ENCODE measurements at places on chromosomes 5 and 9.

DNA sequence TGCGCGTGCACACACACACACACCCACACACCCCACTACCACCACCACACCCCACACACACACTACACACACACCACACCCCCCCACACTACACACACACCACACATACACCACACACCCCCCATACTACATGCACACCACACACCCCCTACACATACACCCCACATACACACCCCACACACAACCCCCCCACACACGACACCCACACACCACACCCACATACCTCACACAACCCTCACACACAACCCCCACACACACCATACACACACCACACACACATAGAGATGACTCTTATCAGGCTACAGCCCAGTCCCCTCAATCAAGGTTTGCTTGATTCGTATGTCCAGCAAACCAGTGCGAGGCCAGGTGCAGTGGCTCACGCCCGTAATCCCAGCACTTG lies 25.7 kb downstream of the SLC46A2 start:
- no peak for DNase-seq

- no peak for DNase-seq
Observed at GRCh38 chr9:74645007-74645639, 148.0 kb downstream of the RORB start.

DNA sequence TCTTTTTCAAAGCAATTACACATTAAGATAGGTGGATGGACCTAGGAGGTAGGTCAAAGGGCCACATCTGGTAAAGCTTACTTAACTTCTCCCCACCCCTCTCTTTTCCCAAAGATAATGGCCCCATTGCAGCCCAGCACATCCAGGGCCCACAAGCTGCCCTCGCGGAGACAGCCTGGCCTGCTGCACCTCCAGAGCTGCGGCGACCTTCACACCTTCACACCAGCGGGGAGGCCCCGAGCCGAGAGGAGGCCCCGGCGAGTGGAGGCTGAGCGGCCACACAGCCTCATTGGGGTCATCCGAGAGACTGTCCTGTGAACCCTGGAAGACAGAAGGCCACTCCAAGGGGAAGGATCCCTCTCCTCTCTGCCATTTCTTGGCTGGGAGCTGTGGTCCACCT lies 66.5 kb downstream of the ENTREP1 start:
- DNase-seq, result no peak

DNA sequence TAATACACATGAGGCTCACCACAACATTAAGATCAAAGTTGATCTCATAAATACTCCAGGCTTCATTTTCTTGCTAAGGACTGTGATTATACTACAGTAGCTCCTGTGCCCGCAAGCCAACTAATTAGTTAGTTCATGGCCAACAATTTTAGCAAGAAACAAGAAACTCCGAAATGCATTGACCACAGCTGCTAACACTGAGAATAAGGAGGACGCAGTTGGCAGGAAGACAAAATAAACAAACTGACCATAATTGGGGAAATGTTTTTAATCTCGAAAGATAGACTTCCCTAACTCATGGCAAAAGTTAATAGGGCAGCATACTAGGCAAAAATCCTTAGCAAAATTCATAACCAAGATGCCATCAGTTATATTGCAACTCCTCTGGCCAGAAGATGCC lies 115.5 kb upstream of the SPEF2 start:
- DNase-seq, result no peak

GRCh38 chr5:74428876-74429275 lies 211.7 kb downstream of the ENC1 start:
- DNase-seq, result no peak

- DNase-seq, result peak; percentile 17
Observed at GRCh38 chr9:38066914-38067858, 1.8 kb downstream of the SHB start.

DNA sequence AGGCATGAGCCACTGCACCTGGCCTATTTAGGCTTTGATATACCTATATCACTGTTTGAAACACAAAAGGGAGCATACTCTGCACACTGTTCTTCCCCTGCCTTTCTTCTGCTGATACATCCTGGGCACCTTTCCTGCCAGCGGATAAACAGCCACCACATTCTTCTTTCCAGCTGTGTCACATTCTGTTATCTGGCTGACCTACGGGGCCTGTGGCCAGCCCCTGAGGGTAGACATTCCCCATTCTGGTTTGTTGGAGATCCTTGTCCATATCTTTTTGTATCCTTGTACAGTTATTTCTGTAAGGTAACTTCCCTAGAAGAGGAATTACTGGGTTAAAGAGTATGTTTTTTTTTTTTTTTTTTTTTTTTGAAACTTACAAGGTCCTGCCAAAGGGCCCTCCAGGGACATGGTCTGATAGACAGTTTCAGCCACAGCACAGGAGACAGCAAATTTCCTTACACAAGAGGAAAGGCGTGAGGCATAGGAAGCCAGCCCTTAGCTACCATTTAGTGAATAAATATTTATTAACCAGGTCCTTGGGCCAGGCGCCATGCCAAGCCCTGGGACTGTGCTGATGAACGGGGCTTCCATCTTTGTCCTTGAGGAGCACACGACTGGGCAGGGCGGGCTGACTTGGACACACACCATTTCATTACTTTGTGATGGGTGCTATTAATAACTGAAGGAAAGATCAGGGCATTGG lies 57.8 kb downstream of the ERGIC1 start:
- no peak for DNase-seq

DNA sequence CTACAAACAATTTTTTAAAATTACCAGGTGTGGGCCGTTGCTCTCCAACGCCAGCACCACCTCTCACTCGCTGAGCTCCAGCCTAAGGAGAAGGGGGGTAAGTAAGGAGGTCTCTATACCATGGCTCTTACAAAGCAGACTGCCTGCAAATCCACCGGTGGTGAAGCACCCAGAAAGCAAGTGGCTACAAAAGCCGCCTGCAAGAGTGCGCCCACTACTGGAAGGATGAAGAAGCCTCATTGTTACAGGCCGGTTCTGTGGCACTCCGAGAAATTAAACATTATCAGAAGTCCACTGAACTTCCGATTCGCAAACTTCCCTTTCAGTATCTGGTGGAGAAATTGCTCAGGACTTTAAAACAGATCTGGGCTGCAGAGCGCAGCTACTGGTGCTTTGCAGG lies 46.0 kb downstream of the CDO1 start:
- no peak for DNase-seq

- DNase-seq, result no peak
Observed at GRCh38 chr9:113409481-113409880, 994 bp downstream of the POLE3 start.

DNA sequence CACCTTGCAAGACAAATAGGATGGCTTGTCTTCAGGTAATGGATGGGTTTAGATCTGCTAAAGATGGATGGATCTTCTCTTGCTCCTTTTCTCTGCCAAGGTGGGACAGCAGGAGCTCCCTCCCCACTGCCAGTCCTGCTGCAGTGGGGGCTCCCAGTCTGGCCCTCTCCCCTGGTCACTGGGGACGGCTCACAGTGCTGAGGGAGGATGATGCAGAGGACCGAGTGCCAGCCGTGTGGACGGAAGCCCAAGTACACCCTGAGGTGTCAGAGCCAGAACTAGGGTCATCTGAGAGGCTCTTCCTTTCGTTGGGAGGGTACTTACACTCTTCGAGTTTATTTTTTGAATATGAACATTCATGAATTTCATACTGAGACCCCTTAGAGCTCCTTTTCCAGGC lies 5.7 kb downstream of the CCDC69 start:
- DNase-seq, result no peak

- no peak for DNase-seq
Observed at GRCh38 chr5:144315994-144316634, 145.4 kb downstream of the KCTD16 start.

DNA sequence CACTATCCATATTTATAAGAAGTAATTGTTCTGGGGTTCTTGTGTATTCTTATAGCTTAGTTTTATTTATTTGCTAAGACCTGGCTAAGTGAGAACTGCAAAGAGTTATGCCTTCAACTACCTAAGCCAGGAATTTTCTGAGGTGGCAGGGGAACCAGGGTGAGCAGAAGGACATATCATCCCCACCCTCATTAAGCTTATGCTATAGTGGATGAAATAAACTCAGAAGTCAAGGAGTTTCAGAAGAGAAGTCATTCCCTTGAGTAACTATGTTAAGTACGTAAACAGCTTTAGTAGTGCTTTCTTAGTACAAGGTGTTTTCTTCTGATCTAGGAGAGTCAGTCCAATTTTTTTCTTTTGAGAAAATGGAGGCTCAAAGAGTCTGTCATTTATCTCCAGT lies 41.7 kb downstream of the STK32A start:
- no peak for DNase-seq

- no peak for DNase-seq
Observed at GRCh38 chr9:133714606-133715294, 23.4 kb downstream of the SARDH start.

DNA sequence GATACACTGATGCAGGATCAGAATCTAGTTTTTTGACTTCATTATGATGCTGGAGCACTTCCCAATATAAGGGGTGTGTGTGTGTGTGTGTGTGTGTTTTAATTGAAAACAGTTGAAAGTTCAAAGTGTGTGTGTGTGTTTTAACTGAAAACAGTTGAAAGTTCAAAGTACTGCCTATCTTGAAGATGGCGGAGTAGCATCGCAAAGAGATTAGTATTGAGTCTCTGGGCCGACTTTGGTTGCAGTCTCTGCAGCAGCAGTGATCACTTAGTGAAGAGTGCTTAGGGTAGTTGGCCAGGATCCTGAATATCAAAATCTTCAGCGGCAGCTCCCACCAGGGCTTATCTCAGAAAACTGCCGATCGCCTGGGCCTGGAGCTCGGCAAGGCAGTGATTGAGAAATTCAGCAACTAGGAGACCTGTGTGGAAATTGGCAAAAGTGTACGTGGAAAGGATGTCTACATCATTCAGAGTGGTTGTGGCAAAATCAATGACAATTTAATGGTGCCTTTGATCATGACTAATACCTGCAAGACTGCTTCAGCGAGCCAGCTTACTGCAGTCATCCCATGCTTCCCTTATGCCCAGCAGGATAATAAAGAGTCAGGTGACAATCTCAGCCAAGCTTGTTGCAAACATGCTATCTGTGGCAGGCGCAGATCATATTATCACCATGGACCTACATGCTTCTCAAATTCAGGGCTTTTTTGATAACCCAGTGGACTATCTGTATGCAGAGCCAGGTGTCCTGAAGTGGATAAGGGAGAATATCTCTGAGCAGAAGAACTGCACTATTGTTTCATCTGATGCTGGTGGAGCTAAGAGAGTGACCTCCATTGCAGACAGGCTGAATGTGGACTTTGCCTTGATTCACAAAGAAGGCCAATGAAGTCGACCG lies 7.3 kb upstream of the SCAI start:
- DNase-seq, result no peak

DNA sequence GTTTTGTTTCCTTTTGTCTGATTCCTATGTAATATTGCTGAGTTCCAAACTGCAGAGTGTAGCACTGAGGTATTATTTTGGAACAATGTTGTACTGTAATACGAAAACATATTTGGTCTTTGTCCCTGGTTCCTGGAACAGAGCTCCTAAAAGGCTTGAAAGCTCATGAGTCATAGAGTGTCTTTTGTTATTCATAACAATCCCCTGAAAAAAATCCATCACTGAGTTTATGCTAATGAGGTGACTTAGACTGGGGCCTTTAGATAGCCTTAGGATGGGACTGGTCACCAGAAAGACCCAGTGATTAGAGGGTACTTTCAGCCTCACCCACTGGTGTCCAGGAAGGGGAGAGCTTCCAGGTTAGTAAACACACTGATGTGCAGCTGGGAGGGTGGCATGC lies 132.7 kb upstream of the POU5F2 start:
- DNase-seq, result no peak

DNA sequence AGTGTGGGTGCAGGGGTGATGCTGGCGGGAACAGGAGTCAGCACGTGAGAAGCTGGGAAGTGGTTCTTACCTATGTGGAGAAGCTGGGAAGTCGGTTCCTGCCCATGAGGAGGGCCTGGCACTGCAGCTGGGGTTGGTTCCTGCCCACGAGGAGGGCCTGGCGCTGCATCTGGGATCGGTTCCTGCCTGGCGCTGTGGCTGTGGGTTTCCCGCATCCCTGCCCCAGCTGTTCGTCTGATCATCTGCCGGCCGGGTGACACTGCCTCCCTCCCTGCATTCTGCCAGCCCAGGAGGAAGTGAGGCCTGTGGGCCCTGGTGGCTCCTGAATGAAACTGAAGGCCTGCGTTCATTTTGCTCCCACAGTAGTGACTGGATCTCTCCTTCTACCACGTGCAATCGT lies 5.1 kb downstream of the OBP2A start:
- DNase-seq, result no peak

GRCh38 chr5:17766031-17766430 lies 131.8 kb downstream of the TAF11L14 start:
- no peak for DNase-seq

GRCh38 chr5:142358121-142358520 lies 33.3 kb upstream of the SPRY4 start:
- DNase-seq, result no peak

- DNase-seq, result no peak
Observed at GRCh38 chr5:4674166-4674565, 466.0 kb upstream of the ADAMTS16 start.

DNA sequence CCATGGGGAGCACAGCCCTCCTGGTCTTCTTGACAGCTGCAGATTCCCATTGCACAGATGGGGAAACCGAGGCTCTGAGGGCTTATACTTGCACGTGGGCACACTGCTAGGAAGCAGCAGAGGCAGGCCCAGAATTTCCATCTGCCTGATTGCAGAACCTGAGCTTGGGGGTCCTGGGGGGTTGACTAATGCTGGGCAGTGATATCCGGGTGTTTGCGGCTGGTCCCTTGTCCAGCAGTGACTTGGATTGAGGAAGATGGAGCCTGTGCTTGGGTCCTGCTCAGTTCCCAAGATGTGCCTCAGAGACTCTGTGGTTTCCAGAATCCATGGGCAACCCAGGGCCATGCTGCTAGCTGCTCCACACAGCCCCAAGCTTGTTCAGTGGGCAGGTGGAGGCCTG lies 91.2 kb downstream of the PHF2 start:
- DNase-seq, result no peak

GRCh38 chr9:73527521-73527920 lies 375.9 kb downstream of the ANXA1 start:
- no peak for DNase-seq

DNA sequence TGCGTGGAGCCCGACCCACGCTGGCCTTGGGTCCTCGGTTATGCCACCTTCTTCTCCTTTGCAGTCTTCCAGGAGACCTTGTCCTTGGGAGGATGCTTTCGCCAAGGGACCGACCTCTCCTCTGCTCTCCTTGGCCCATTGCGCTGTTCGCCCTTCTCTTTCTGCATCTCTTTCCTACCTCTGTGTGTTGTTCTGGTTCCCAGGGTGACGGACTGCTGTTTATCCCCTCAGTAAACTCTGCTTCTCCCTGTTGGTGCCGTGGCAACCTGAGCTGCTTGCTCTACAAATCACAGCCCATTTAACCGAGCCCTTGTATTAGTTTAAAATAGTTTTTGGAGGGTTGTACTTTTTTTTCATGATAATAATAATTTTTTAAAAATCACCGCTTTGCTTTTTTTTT lies 97.9 kb downstream of the DAPK1 start:
- no peak for DNase-seq

Measured in NCI-H1436 (cell line).